ENCODE measurements at places on chromosomes 4 and X.

DNA sequence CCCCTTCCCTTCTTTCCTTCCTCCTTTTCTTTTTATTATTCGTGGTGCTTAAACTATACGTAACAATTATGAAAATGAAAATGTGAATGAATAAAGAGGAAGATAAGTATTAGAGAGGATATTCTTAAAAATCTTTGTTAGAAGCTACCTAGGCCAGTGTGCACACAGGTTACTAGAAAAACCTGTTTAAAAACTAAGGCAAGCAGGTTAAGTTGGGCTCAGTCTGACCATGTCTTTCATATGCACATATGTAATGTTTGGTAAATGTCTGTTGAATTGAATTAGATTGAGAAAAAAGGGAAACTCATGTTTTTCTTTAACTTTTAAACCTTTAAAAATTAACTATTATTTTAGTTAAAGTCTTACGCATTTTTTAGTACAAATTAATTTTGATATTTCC, 7.8 kb downstream of the SHROOM3 start:
- DNase-seq: no peak

- DNase-seq: no peak
Measured at GRCh38 chr4:121875652-121876051, 5.4 kb upstream of the BBS7 start.

DNA sequence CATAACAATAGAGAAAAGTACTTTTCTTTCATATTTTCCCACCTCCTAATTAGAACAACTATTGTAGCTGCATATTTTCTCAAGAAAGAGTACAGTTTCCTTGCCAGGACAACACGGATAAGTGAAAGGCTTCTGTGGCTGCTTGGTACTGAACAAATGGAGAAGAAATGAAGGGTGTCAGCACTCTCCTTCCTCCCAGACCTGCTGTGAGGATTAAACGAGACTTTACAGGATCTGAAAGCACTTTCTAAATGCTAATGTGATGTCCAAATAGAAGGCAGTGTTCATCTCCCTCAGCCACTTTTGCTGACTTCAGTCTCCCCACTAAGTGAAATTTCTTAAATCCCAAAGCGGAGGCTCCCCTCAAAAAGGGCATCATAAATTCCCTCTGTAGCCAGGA, 13.9 kb downstream of the NIPAL1 start:
- DNase-seq: no peak

DNA sequence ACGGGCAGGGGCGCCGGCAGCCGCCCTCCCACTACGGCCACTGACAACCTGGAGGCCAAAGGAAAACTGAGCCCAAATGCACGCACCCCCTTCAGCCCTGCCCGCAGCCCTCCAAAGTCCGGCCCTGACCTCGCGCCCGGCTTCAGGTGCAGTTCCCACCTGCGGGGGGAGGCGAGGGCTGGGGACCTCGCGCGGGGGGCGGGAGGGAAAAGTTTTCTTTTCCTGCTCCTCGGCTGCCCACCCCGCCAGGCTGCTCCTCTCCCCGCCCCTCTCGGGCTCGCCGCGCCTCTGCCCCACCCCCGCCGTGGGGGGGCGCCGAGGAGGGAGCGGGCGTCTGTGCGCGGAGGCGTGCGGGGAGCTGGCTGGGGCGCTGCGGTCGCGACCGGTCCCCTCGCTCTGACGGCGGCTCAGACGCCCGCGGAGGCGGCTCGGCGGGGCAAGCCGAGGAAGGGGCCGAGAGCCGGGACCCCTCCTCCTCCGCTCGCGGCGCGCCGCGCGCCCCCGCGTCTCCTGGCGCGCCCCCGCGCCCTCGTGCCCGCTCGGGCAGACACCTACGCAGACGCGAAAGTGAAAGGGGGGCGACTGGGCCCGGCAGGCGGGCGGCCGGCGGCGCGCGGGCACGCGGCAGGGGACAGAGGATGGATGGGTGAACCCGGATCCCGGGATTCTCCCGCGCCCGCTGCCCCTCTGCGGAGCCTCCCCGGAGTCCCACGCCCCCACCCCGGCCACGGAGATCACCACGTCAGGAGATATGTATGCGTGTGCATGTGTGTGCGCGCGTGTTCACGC, 3.1 kb upstream of the NR3C2 start:
- DNase-seq: peak; percentile 66

GRCh38 chr4:127965803-127966175, 583 bp downstream of the ABHD18 start:
- DNase-seq: peak; percentile 44

GRCh38 chrX:115462406-115462805, 98.6 kb upstream of the PLS3 start:
- DNase-seq: no peak

Data from activated CD4-positive, alpha-beta T cell treated with anti-CD3 and anti-CD28 coated beads for 1 hour (primary cell).